Spleen (tissue), 13 donors: ENCODE measurements at places on chromosomes 3 and 15. TPM values are rescaled to one million over a fixed set of nuclear protein-coding genes. Genes with fewer than 3 reads are reported as not detected.

Gene TMEM207
- total RNA-seq, result not detected

DNA sequence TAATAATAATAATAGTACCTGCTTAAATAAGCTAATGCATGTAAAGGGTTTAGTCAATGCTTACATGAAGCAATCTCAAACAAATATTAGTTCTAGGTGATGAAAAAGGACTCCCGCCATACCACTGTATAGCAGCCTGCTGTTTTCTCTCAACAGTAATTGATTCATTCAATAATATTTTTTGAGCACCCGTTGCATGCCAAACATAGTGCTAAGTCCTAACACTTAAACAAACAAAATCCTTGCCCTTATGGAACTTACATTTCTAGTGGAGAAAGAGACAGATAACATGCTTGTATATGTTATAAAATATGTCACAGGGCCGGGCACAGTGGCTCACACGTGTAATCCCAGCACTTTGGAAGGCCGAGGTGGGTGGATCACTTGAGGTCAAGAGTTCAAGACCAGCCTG is 61.2 kb upstream of the FLNB start:
- DNase-seq, result peak; percentile 19

GRCh38 chr3:8317661-8318649 is 183.7 kb upstream of the LMCD1 start:
- no peak for DNase-seq

Gene GABRR3
- total RNA-seq, result not detected

Gene GPR149
- total RNA-seq, result not detected

DNA sequence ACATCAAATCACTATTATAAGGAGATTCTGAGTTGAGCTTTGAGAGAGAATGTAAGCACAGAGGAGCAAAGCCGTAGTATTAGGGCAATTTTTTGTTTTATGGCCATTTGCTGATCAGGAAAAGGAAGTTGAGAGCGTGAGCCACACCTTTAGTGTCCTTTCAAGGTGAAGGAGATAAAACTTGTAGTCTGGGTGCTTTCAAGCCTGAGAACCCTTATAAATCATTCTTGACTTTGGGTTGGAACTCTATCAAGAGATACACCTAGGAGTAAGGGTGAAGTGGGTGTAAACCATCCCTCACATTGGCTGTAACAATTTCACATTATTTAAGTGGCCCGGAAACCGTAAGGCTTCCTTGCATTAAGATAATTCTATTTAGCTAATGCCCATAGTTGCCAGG is 122.2 kb downstream of the ATG7 start:
- no peak for DNase-seq
